PC-9 (cell line): ENCODE measurements at places on chromosomes 6 and 20. TPM values are rescaled to one million over a fixed set of nuclear protein-coding genes. Genes with fewer than 3 reads are reported as not detected.

SPATS1 gene
- not detected in 2 replicates for total RNA-seq

RIMS4 gene
- 0.13 and 0.15 TPM in 2 replicates for total RNA-seq

CLPSL2 gene
- total RNA-seq: 0.76 TPM in 1 of 2 replicates, not detected in the other

PLN gene
- total RNA-seq: not detected in 2 replicates

HLA-DQA2 gene
- not detected in 2 replicates for total RNA-seq

MRAP2 gene
- not detected in 2 replicates for total RNA-seq

TGM3 gene
- not detected in 2 replicates for total RNA-seq

PXMP4 gene
- total RNA-seq: 12.2 and 19.1 TPM in 2 replicates

BPIFB2 gene
- not detected in 2 replicates for total RNA-seq

MACROD2 gene
- 8.5 and 11.4 TPM in 2 replicates for total RNA-seq

CBFA2T2 gene
- 20.0 and 22.7 TPM in 2 replicates for total RNA-seq

DDX27 gene
- 50.6 and 64.4 TPM in 2 replicates for total RNA-seq

LST1 gene
- total RNA-seq: 1.6 TPM in 2 replicates

SMIM29 gene
- total RNA-seq: 32.8 and 35.2 TPM in 2 replicates

TCP11 gene
- total RNA-seq: not detected in 2 replicates

CRISP3 gene
- 0.48 and 0.79 TPM in 2 replicates for total RNA-seq

KCNK15 gene
- 0.20 and 0.26 TPM in 2 replicates for total RNA-seq

GPX6 gene
- total RNA-seq: not detected in 2 replicates

PSORS1C2 gene
- total RNA-seq: not detected in 2 replicates

E2F1 gene
- 31.5 and 31.6 TPM in 2 replicates for total RNA-seq
